ENCODE measurements at places on chromosomes 2 and 18. TPM values are rescaled to one million over a fixed set of nuclear protein-coding genes. Genes with fewer than 3 reads are reported as not detected.

DNA sequence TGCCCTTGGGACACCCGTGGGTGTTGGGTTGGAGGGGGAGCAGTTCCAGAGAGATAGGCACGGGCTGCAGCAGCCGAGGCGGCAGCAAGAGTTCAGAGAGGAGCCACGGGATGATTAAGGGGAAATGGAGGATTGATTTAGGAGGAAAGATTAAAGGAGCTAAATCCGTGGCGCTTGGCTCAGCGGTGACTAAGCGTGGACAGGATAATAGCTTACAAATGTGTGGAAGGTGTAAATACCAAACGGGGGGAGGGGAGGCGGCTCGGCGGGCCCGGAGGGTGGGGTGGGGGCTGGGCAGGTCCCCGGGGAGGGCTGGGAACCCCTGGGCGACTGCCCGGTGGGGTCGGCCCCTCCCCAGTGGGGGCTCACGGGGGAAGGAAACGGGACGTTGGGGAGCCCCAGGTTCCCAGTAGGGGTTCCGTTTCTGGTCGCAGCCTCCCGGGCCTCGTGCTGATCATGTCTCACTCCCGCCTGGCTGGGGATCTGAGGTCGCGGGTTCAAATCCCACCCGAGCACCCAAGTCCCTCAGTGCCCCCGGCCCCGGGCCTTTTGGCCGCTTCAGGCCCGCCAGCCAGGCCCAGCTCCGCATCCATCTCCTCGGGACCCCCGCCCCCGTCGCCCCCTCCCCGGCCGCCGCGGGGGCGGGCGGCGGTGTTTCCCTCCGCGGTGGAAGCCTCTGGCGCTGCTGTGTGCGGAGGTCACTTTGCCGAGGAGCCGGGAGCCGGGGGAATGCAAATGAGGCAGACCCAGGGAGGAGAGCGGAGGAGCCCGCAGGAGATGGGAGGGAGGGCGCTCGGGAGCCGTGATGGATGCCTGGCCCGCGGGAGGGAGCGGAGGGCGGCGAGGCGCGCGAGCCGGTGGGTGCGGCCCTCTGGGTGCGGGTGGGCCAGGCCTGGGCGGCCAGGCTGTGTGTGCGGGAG, 8.1 kb downstream of the ASIC4 start:
- peaks cover 6% of the 10 kb centered on the region for H3K27me3 ChIP-seq
- H3K4me1 ChIP-seq: peaks cover 40% of the 10 kb centered on the region
- no peaks in the 10 kb centered on the region for H3K36me3 ChIP-seq

- no peaks in the 10 kb centered on the region for H3K27me3 ChIP-seq
- DNase-seq: no peak
- H3K4me3 ChIP-seq: no peak overlapping the region
Observed at GRCh38 chr2:208698114-208698513, 291.5 kb downstream of the PTH2R start.

GRCh38 chr2:19474128-19474527, 115.7 kb upstream of the OSR1 start:
- H3K27ac ChIP-seq: no peak overlapping the region
- H3K4me3 ChIP-seq: no peak overlapping the region
- DNase-seq: no peak
- H3K4me1 ChIP-seq: peaks cover 12% of the 10 kb centered on the region
- H3K27me3 ChIP-seq: no peaks in the 10 kb centered on the region
- no peaks in the 10 kb centered on the region for H3K36me3 ChIP-seq

DNA sequence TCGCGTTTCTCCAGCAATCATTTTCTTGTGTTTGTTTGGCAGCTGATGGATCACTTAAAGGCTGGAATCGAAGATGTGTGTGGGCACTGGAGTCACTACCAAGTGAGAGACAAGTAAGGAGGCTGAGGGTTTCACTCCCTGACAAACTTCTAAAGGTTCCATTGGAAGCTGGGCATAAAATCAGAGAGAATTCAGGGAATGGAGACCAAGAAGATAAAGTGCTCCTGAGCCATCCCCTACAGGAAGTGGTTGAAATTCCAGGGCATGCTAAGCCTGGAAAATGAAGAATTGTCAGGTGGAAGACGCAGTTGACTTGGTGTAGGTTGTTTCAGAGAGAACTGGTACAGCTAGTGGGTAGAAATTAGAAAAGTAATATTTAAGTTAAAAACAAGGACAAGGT, 39.1 kb downstream of the SLC9A4 start:
- no peaks in the 10 kb centered on the region for H3K27me3 ChIP-seq
- peak; percentile 53 for DNase-seq
- H3K4me3 ChIP-seq: no peak overlapping the region
- H3K36me3 ChIP-seq: no peaks in the 10 kb centered on the region
- H3K27ac ChIP-seq: no peak overlapping the region
- H3K4me1 ChIP-seq: no peaks in the 10 kb centered on the region

GRCh38 chr2:50181212-50181611, 850.7 kb downstream of the NRXN1 start:
- no peaks in the 10 kb centered on the region for H3K36me3 ChIP-seq
- no peak for DNase-seq
- H3K4me3 ChIP-seq: no peak overlapping the region
- no peak overlapping the region for H3K27ac ChIP-seq
- H3K4me1 ChIP-seq: no peaks in the 10 kb centered on the region

DNA sequence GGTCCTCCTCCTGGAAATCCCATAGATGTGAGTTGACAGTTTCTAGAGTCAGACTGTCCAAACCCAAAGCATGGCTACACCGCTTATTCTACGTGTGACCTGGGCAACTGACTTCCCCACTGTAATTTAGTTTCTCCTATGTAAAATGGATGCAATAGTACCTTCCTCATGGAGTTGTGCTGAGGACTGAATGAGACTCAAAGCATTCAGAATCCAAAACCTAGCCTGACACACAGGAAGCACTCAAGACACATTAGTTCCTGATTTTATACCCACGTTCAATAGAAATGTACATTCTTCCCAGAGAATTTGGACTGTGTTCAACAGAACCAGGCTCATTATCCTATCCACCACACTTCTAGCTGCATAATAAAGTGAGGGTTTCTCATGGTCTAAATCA, 88.8 kb downstream of the STK39 start:
- peak; percentile 47 for DNase-seq
- H3K27ac ChIP-seq: no peak overlapping the region
- H3K4me1 ChIP-seq: peaks cover 45% of the 10 kb centered on the region
- no peaks in the 10 kb centered on the region for H3K27me3 ChIP-seq
- no peak overlapping the region for H3K4me3 ChIP-seq
- no peaks in the 10 kb centered on the region for H3K36me3 ChIP-seq

- H3K36me3 ChIP-seq: no peaks in the 10 kb centered on the region
- H3K4me3 ChIP-seq: no peak overlapping the region
- H3K27ac ChIP-seq: peak overlapping the region; percentile 72
Observed at GRCh38 chr18:58223717-58224424, 179.8 kb downstream of the NEDD4L start.

- H3K36me3 ChIP-seq: no peaks in the 10 kb centered on the region
- no peak overlapping the region for H3K27ac ChIP-seq
- H3K27me3 ChIP-seq: no peaks in the 10 kb centered on the region
- no peaks in the 10 kb centered on the region for H3K4me1 ChIP-seq
- no peak overlapping the region for H3K4me3 ChIP-seq
Observed at GRCh38 chr18:73316513-73316912, 448.7 kb upstream of the NETO1 start.

DNA sequence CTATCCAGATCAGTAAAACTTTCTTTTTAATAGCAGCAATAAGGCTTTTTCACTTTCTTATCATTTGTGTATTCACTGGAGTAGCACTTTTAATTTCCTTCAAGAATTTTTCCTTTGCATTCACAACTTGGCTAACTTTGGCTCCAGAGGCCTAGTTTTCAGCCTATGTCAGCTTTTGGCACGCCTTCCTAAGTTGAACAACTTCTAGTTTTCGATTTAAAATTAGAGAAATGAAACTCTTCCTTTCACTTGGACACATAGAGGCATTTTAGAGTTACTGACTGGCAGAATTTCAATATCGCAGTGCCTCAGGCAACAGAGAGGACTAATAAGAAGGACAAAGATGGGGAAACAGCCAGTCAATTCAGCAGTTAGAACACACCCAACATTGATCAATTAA, 577.4 kb downstream of the DSC3 start:
- H3K27me3 ChIP-seq: no peaks in the 10 kb centered on the region
- no peak for DNase-seq
- no peaks in the 10 kb centered on the region for H3K4me1 ChIP-seq
- H3K27ac ChIP-seq: no peak overlapping the region

- no peak overlapping the region for H3K27ac ChIP-seq
- H3K27me3 ChIP-seq: no peaks in the 10 kb centered on the region
- no peak overlapping the region for H3K4me3 ChIP-seq
- no peaks in the 10 kb centered on the region for H3K4me1 ChIP-seq
- DNase-seq: no peak
Observed at GRCh38 chr2:239534581-239535412, 134.0 kb upstream of the HDAC4 start.

DNA sequence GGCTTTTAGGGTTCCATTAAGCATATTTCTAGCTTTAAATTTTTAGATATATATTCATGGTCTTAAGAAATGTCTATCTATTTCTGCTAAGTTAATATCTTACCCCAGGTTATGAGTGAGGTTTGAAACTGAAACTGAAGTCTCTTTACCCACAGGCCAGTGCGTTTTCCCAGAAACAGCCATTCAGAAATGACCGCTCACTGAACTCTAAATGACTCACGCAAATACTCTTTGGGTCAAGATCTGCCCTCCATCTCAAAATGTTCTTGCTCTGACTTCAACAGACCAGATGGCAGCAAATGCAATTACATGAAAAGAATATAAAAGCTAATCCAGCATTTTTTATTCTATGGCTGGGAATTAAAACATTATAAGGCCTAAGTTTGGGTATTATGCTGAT, 315.2 kb downstream of the TDRD15 start:
- DNase-seq: no peak
- H3K27me3 ChIP-seq: no peaks in the 10 kb centered on the region
- no peak overlapping the region for H3K27ac ChIP-seq
- peaks cover 4% of the 10 kb centered on the region for H3K4me1 ChIP-seq
- no peaks in the 10 kb centered on the region for H3K36me3 ChIP-seq

The MTX2 gene
- 31.1 TPM for total RNA-seq

The EVX2 gene
- 0.11 TPM for total RNA-seq

The CPSF3 gene
- 18.3 TPM for total RNA-seq

The PPM1G gene
- total RNA-seq: 46.1 TPM

The TUBA3E gene
- not detected for total RNA-seq

The PTPRN gene
- 6.6 TPM for total RNA-seq

All from esophagus muscularis mucosa (tissue), 4 donors.